ENCODE measurements at places on chromosomes 3 and 15.

DNA sequence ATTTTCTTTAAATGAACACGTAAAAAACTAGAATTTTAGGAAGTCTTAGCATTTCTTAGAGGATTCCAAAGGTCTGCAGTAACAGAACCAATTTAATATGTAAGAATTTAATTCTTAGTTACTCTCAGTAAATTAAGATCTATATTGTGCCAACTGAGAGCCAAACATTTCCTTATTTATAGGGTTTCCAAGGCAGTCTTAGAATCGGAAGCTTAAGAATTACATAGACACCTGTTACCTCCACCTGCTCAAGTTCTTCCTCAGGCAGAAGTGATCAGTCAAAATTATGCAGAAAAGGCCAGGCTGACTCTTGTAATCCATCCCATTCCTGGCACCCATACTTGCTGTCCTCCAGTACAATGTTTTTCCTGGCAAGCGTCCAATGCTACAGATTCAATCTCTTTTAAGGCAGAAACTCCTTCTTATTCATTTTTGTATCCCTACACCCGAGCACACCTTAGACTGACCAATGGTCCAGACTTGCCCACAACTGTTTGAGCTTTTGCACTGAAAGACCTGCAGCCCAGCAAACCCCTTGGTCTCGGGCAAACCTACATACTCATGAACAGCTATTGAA, 64.3 kb downstream of the NCEH1 start:
- DNase-seq: no peak

GRCh38 chr15:95996494-95996893, 334.0 kb upstream of the NR2F2 start:
- no peak for DNase-seq

GRCh38 chr3:151969026-151969642, 95.7 kb downstream of the SUCNR1 start:
- no peak for DNase-seq

DNA sequence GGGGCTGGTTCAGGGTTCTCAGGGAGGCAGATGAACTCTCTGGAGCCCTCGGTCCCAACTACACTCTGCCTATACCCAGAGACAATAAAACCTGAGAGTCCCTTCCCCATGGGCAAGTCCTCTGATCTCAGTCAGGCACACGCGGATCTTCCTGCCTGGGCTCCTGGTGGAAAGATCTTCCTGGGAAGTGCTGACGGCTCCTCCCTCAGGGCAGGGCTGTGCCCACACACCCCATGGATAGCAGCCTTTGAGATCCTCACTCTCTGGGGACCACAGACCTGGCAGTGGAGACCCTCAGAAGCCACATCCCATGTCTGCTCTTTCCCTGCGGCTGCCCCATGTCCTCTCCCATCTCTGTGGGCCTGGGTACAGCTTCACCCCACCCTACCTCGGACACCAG, 10.4 kb downstream of the SH2D7 start:
- no peak for DNase-seq

GRCh38 chr15:39403640-39404117, 177.2 kb upstream of the THBS1 start:
- no peak for DNase-seq

DNA sequence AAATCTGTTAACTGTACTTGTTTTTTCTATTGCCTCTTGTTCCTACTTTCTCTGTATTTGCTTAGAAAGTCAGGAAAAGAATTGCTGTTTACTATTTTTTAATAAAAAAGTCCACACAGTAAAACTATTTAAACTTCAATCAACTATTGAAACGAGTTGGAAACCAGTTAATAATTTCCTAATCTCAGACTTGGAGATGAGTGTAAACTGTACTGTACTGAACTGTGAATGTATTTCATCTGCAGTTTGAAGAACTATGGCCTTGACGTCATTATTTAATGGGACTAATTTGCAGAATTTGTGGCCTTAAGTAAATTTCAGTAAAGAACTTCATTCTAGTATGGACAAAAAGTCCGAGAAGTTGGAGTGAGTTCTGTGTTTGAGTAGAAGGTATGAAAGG, 89.1 kb downstream of the LRRC28 start:
- no peak for DNase-seq

- DNase-seq: no peak
Observed at GRCh38 chr3:22615790-22616189, 587.3 kb upstream of the UBE2E2 start.

DNA sequence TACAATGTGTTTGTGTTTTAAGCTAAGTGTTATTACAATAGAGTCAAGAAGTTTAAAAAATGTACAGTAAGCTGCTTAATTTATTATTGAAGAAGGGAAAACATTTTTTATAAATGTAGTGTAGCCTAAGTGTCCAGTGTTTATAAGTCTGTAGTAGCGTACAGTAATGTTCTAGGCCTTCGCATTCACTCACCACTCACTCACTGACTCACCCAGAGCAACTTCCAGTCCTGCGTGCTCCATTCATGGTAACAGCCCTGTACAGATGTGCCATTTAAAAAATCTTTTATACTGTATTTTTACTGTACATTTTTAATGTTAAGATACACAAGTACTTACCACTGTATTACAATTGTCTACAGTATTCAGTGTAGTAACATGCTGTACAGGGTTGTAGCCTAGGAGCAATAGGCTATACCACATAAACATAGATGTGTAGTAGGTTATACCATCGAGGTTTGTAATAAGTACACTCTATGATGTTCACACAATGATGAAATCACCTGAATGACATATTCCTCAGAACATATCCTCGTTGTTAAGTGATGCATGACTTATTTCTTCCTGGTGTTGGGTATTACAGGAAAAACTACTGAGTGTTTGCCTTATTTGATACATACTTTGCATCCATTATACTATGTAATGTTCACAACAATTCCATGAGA, 156.6 kb upstream of the NUDT16 start:
- DNase-seq: no peak

GRCh38 chr3:120263792-120264191, 21.2 kb downstream of the GPR156 start:
- no peak for DNase-seq

DNA sequence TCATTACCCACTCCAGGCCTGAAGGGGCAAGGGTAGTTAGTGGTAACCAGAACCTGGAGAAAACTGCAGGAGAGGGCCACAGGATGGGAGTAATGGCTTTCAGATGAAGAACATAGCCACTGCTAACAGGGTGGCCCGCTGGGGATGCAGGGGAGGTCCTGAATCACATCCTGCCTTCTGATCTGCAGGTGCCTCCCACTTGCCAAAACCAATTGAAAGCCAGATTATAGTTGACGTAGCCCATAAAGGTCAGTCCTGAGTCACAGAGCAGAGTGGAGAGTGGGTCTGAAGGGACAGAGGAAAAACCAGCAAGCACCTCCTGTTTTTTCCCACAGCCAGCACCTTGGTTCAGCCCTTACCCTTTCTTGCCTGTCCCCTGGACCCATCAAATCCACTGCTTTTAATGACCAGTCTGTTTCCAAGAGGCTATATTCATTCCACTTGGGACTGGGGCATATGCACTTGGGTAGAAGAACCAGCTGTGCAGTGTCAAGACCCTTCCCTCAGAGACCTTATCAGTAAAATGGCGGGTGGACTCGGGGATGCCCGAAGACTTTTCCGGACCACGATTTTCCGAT, 646 bp upstream of the SLC35G2 start:
- DNase-seq: no peak

GRCh38 chr15:69897061-69897460, 200.7 kb downstream of the TLE3 start:
- no peak for DNase-seq

DNA sequence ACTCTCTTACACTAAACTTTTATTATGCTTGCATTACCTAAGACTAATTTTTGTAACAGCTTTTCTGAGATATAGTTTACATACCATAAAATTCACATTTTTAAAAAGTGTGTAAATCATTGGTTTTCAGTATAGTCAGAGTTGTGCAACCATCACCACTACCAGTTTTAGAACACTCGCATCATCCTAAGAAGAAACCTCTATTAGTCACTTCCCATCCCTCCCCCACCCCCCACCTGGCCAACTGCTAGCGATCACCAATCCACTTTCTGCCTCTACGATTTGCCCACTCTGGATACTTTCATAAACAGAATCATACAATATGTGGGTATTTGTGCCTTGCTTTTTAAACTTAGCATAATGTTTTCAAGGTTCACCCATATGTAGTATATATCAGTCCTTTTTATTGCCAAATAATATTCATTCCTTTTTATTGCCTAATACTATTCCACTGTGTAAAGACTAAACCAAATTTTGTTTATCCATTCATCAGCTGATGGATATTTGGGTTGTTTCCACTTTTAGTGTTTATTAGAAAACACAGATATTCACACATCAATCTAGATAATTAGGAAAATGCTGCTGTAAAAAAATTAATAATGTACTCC, 23.0 kb downstream of the UBP1 start:
- no peak for DNase-seq

GRCh38 chr3:58351920-58352319, 19.2 kb downstream of the PXK start:
- DNase-seq: no peak

DNA sequence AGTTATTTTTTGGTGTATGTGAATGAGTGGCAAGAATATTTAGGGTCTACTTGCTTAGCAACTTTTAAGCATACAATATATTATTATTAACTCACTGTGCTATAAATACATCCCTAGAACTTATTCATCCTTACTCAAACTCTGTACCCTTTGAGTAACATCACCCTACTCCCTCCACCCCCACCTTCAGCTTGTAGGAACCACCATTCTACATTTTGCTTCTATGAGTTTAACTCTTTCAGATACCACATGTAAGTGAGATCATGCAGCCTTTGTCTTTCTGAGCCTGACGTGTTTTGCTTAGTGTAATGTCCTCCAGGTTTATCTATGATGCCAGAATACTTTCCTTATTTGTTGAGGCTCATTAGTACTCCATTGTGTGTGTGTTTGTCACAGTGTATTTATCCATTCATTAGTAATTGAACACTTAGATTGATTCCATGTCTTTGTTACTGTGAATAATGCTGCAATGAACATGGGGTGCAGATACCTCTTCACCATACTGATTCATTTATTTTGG, 526.9 kb downstream of the PYDC2 start:
- no peak for DNase-seq

- no peak for DNase-seq
Observed at GRCh38 chr15:101725073-101725472, 800 bp upstream of the TARS3 start.

- no peak for DNase-seq
Observed at GRCh38 chr3:49133226-49133951, 539 bp upstream of the LAMB2 start.

GRCh38 chr15:73051807-73052652, at the start of gene NEO1:
Gene NEO1, plus strand, starts transcription at chr15:73052463. Its CDS starts 213 bp downstream, at chr15:73052676.
- peak; percentile 59 for DNase-seq

DNA sequence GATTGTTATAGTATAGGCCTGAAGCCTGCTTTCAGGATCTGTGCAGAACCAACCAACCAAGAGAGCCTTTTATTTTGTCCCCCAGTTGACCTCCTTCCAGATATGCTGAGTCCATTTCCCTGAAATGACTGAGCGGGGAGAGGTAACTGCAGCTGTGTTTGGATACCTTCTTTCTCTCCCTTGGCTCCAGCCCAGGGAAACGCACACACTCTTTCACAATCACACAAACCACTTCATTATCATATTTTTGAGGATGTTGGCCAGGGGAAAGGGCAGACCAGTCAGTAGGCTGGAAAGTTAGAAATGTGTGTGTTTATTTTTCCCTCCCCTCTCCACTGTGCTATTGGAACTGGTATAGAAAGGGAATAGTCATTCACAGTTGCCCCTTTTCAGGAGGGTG, 417.7 kb upstream of the TBL1XR1 start:
- no peak for DNase-seq

GRCh38 chr3:55854494-55854893, 367.4 kb upstream of the WNT5A start:
- DNase-seq: no peak

- DNase-seq: no peak
Observed at GRCh38 chr15:81097116-81097889, 36.8 kb upstream of the CFAP161 start.

DNA sequence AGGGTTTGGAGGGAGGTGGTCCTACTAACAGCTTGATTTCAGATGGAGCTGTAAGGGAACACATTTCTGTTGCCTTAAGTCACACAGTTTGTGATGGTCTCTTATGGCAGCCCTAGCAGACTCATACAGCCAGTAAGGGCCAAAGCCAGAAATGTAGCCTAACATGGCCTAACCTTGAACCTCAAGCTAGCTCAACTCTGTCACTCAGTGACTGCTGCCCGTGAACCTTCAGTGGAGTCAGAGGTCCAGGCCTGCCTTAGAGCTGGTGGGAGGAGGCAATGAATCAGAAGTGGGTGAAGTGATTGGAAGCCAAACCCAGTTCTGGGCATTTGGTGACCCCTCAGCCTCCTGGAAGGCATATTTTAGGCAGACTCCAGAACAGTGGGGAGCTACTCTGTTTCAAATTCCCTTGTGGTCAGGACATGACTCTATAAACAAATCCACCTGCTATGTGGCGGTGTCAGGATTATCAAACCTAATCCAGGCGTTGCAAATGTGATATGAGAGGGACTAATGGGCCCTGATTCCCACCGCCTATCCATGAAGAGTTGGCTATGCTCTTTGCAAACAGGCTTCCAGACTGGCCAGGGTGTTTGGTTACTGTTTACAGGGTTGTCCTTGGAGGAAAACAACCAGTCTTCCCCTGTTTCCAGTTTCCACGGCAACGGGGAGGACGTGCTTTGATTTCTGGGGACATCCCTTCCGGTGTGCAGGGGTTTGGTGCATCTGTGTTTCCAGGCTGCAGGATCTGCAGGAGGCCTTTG, 105.9 kb upstream of the AGBL1 start:
- DNase-seq: no peak

DNA sequence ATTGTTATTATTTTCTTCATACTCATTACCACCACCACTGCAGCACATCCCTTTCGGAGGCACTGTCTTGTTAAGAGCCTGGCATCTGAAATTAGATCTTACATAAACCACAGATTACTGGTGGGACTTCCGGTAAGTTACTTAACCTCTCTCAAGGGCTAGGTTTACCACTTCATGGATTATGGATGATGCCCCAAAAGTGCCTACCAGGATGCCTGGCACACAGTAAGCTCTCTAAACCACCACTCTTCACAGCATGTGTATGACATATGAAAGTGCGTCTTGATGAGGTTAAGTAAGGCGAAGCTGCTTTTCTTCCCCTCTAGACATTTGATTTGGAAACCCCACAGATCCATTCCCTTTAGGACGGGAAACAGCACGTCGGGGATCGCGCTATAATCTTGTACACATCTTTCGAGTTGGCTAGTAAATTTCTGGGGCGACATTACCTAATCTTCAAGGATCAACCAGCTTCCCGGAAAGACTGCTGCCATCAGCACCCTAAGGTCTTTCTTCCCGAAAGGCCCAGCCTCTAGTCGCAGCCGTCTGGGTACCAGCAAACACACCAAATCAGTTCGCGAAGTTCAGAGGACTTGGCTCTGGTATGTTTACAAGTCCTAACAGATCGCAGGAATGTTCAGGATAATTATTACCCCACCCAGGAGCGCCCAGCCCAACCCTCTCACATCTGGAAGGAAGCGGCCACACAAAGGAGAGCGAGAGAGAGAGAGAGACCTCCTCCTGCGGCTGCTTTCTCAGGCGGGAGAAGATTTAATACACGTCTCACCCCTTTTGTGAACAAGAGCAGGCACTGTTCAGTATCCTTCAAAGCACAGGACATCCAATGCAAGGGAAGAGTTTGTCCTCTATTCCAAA, 155.1 kb upstream of the FRMD4B start:
- DNase-seq: no peak

- DNase-seq: no peak
Observed at GRCh38 chr3:178795349-178795748, 259.1 kb downstream of the KCNMB2 start.

- no peak for DNase-seq
Observed at GRCh38 chr3:16937326-16937845, 52.6 kb downstream of the PLCL2 start.

GRCh38 chr3:102240720-102241119, 194.1 kb upstream of the ZPLD1 start:
- DNase-seq: no peak

GRCh38 chr3:123728014-123728413, 143.2 kb upstream of the HACD2 start:
- DNase-seq: no peak
